Hematopoietic multipotent progenitor cell treated with erythropoietin and hydrocortisone succinate and interleukin-3 and kit ligand, for 6 days (in vitro differentiated cells): ENCODE measurements at places on chromosomes 16 and 17.

GRCh38 chr16:49016461-49016860, 265.2 kb downstream of the CBLN1 start:
- DNase-seq: no peak

DNA sequence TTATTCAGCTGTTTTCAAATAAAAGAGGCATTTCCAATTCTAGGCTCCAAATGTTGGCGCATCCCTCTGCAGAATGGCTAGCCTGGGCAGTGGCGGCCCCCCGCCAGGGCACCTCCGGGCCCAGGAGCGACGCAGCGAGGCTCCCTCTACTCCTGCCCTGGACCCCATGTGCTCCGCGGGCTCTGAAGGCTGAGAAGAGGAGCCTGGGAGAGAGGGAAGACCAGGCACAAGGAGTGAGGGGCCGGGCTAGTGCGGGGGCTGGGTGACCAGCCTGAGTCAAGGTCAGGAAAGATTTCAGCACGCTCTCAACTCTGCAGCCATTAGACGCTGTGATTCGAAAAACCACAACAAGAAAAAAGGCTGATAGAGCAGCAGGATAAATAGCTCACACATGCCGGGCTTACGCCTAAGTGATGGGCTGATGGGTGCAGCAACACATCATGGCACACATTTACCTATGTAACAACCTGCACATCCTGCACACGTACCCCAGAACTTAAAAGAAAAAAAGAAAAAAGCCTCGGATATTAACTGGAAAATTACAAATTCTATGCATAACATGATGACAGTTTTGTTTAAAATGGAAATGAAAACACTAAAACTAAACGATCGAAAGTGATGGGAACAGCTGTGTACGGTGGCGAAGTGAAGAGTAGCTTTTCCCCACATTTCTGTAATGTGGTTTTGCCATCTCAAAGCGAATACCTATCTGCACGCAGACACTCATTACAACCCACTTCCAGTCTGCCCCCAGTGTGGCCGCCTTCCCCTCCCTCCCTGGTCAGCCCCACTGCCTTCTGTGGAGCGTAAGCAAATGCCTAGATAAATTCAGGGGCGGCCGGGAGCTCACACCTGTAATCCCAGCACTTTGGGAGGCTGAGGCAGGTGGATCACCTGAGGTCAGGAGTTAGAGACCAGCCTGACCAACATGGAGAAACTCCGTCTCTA, 44.4 kb downstream of the MAP1LC3B start:
- no peak for DNase-seq

DNA sequence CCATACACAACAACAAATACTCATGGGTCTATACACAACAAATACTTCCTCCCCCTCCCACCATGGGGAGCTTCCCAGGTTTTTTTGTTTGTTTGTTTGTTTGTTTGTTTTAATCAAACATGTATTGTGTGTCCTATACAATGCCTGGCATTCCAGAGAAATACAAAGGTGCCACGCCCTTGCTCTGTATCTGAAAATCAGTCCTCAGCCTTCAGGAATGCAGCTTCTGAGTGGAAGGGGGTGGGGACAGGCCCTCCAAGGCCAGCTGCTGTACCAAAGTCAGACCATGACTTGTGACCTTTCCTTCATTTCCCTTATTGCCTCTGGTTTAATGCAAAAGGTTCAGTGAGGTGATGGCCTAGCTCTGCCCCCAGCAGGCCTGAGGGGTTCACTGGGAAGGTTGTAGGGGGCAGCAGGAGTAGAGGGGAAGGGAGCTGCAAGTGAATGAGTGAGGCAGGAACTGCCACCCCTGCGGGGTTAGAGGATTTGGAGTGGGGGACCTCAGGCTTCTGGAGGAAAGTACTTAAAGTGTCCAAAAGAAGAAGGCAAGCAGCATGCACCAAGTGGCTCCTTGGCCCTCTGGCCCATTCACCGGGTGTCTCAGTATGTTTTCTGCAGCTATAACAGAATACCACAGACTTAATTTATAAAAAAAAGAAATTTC, 105.2 kb downstream of the CLEC16A start:
- DNase-seq: no peak

- no peak for DNase-seq
Observed at GRCh38 chr16:48194828-48195556, 39.2 kb upstream of the ABCC12 start.

DNA sequence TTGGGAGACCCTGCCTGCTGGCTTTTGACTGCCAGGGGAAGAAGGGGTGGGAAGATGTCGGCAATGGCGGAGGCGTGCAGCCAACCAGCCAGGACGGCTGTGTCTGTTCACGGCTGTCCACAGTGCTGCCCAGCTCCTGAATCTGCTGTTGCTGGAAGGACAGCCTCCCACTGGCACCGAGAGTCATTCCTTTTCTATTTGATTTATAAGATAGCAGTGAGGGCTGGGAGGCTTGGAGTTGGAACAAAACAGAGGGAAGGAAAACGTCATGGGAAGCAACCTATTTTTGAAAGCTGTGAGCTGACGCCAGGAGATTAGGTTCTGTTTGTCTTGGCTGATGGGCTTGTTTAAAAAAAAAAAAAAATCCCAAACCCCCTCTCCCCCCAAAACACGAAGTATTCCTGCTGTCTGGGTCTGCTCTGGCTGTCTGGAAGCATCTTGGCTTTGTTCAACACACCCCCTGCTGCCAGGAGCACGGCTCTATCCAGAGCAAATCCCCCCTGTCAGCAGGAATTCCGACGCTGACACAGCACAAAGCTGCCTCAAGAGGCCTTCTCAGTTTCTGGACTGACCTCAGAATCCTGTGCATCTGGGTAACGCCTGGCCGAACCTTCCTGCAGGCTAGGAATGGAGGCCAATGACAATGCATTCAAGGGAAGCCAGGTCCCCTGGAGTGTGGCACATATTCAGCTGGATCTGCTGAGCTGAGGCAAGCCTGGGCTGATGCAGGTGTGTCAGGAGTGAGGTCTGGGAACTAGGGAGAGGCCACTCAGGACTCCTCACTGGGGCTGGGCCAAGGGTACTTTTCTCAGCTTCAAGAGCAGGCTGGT, 41.0 kb upstream of the SREBF1 start:
- DNase-seq: no peak
